ENCODE measurements at places on chromosomes 16 and 17.

- no peak for DNase-seq
Measured at GRCh38 chr17:82963104-82963950, 116.1 kb upstream of the METRNL start.

DNA sequence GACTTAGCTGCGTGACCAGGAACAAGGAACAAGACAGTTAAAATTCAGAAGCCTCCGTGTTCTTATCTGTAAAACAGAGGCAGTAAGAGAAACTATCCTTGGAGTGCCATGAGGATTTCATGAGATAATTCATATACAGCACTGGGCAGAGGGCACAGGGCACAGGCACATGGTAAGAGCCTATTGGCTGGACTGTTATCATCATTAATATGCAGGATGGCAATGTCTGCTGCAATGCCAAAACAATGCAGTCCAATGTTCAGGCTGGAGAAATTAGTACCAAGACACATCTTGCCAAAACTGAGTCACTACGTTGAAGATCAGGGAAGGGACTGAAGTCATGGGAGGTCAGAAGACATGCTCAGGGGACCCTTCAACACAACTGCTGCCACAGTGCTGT, 13.6 kb downstream of the CDRT4 start:
- no peak for DNase-seq

GRCh38 chr17:37744633-37744927, 279 bp downstream of the HNF1B start:
- no peak for DNase-seq

- DNase-seq = no peak
Measured at GRCh38 chr16:86604436-86605193, 26.3 kb downstream of the FOXL1 start.

DNA sequence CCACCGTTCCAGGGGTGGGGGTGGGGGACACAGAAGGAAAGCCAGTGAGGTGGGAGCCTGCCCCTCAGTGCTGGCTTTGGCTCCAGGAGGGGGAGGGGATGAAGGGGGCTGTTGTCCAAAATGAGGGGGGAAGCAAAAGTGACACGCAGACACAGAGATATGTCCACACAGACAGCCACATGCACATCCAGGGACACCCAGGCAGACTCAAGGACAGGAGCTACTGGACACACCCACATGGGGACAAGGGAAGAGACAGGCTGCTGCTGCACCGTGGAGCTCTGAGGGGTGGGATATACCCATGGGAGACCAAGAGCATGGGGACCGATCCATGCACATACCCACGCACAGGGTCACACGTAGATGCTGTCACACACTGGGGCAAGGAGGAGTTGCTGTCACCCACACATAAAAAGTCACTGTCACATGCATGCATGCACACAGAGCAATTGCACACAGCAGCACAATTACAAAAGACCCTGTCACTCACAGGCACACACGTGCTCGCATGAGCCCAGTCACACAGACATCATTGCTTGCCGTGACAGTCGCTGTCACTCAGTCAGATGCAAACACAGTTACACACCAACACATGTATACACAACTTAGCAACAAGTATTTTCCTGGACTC, 1.3 kb downstream of the THRA start:
- DNase-seq = no peak

DNA sequence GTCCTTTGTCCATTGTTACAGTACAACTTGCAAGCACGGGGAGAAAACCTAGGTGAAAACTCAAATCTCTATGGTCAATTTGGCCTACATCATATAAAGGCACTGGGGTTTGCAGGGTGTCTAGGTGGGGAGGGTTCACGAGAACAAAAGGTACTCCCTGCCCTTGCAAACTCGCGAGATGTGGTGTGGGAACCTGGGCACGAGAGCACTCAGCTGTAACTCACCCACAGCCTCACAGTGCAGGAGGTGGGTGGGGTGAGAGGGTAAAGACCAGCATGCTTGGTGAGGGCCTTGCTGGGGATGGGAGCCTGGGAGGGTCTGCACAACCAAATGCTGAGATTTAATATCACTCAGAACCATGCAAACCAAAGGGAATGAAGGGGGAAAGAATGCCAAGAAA, 18.4 kb upstream of the ZNF594 start:
- DNase-seq = no peak

DNA sequence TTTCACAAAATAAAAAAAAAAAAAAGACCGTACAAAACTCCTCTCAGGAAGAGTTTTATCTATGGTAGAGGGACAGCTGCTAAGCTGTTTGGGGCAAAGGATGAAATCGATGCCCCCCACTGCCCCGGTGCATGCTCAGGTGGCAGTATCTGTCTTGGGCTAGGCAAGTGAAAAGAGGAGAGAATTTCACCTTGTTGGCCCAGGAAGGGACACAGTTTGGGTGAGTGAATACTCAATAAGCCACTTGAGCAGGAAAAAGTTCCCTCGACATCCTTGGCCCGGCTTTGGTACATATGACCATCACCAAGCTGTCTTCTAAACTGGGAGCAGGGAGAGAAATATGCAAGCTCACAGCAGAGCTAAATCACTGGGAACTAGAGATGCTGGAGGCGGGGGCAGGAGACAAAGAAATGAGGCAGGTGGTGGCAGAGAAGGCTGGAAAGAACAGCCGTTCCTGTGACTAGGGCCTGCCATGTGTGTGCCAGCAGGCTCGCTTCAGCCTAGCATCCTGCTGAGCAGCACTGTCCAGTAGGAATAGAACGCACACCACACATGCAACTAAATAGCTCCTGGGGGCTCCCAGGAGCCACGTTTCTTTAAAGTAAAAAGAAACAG, 8.2 kb upstream of the EIF1 start:
- DNase-seq = no peak

GRCh38 chr17:14016858-14017257, 52.4 kb upstream of the COX10 start:
- DNase-seq = no peak

Measured in stimulated activated CD8-positive, alpha-beta memory T cell treated with anti-CD3 and anti-CD28 coated beads, Interleukin-4, amount 100 ng/mL, for 1 hour (primary cell).